Activated CD4-positive, alpha-beta T cell treated with anti-CD3 and anti-CD28 coated beads, Interleukin-2, amount 10 ng/mL, durations not matched to agents 24 days and 14 days (primary cell): ENCODE measurements at places on chromosomes 12 and 14. TPM values are rescaled to one million over a fixed set of nuclear protein-coding genes. Genes with fewer than 3 reads are reported as not detected.

The LRP1-AS gene
- total RNA-seq: not detected in 2 replicates

The SERPINA12 gene
- not detected in 2 replicates for total RNA-seq

The CLEC2A gene
- total RNA-seq: not detected in 2 replicates

- H3K27me3 ChIP-seq: no peaks in the 10 kb centered on the region
- peaks cover 52% of the 10 kb centered on the region for H3K36me3 ChIP-seq
- H3K4me1 ChIP-seq: no peaks in the 10 kb centered on the region
These were observed 41.7 kb downstream of the WDHD1 start for GRCh38 chr14:54985156-54985555.

GRCh38 chr12:129067491-129067890 is 214.2 kb downstream of the GLT1D1 start:
- no peak for DNase-seq
- no peaks in the 10 kb centered on the region for H3K27me3 ChIP-seq
- no peak overlapping the region for H3K4me3 ChIP-seq
- no peaks in the 10 kb centered on the region for H3K36me3 ChIP-seq
- no peaks in the 10 kb centered on the region for H3K4me1 ChIP-seq

- no peak overlapping the region for H3K4me3 ChIP-seq
- no peak overlapping the region for H3K27ac ChIP-seq
- no peak for DNase-seq
- H3K27me3 ChIP-seq: no peaks in the 10 kb centered on the region
- no peaks in the 10 kb centered on the region for H3K4me1 ChIP-seq
These were observed 130.9 kb upstream of the PLEKHA5 start for GRCh38 chr12:18998343-18999261.

- no peak for DNase-seq
- H3K4me1 ChIP-seq: no peaks in the 10 kb centered on the region
- H3K27me3 ChIP-seq: peaks cover 8% of the 10 kb centered on the region
- no peaks in the 10 kb centered on the region for H3K36me3 ChIP-seq
- H3K27ac ChIP-seq: no peak overlapping the region
These were observed 158.6 kb upstream of the C14orf180 start for GRCh38 chr14:104420990-104421389.

GRCh38 chr12:121295116-121295745 is 1.3 kb downstream of the CAMKK2 start:
- H3K27me3 ChIP-seq: no peaks in the 10 kb centered on the region
- peak overlapping the region; percentile 86 for H3K27ac ChIP-seq
- peaks cover 23% of the 10 kb centered on the region for H3K36me3 ChIP-seq
- peak; percentile 64 for DNase-seq

DNA sequence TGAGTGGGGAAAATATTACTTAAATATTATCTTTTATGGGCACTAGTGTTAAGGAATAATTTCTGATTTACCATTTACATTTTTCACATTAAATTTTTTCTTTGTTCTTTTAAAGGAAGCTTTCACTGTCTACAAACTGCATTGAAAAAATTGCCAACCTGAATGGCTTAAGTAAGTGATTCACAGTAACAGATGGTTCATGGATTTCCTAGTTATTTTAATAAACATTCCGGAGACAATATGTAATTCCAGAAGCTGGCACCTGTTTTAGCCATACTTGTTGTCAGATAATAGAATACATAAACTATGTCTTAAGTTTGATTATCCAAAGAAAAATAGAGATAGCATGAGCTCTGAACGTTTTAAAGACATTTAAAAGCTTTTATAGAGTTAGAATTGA is 17.1 kb downstream of the DNAL1 start:
- no peaks in the 10 kb centered on the region for H3K36me3 ChIP-seq
- no peaks in the 10 kb centered on the region for H3K27me3 ChIP-seq
- H3K27ac ChIP-seq: no peak overlapping the region
- no peak for DNase-seq
- no peaks in the 10 kb centered on the region for H3K4me1 ChIP-seq

- H3K27me3 ChIP-seq: peaks cover 15% of the 10 kb centered on the region
- no peaks in the 10 kb centered on the region for H3K36me3 ChIP-seq
- H3K4me3 ChIP-seq: no peak overlapping the region
- DNase-seq: no peak
- no peaks in the 10 kb centered on the region for H3K4me1 ChIP-seq
- H3K27ac ChIP-seq: no peak overlapping the region
These were observed 45.2 kb upstream of the MAP1LC3B2 start for GRCh38 chr12:116513944-116514343.
